ENCODE measurements at places on chromosomes 5 and 9.

DNA sequence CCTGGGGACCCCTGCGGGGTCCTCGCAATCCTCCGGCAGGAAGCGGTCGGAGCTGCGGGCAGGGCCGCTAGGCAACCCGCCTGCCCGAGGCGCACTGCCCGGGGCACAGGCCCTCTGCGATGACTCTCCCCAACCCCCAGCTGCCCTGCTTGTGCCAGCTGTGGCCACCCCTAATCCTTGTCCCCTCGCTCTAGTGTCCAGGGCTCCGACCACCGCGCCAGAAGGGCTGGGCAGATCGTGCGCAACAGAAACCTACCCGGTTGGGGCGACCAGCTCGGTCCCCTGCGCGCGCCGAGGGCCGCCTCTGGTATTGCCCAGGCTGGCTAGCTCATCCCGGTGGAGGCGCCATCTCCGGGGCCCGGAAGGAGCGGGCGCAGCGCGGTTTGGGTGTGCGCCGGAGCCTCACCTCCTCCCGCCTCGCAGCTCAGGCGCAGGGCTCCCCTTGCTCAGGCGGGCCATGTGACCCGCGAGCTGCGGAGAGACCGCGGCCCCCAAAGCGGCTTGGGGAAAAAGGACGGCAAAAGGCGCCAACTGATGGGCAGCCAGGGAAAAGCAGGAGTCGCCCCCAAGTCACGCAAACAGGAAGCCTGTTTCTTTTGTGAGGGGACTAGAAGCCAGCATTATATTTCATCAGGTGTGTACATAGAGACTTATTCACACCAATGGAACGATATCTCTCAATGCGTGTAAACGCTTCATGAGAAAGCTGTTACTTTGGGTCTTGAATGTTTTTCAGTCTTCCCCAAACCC is 46.8 kb upstream of the RNF20 start:
- DNase-seq: no peak

GRCh38 chr5:77718934-77719610 is 57.1 kb downstream of the TBCA start:
- no peak for DNase-seq

- no peak for DNase-seq
Measured at GRCh38 chr5:104170926-104171325, 608.3 kb upstream of the NUDT12 start.

DNA sequence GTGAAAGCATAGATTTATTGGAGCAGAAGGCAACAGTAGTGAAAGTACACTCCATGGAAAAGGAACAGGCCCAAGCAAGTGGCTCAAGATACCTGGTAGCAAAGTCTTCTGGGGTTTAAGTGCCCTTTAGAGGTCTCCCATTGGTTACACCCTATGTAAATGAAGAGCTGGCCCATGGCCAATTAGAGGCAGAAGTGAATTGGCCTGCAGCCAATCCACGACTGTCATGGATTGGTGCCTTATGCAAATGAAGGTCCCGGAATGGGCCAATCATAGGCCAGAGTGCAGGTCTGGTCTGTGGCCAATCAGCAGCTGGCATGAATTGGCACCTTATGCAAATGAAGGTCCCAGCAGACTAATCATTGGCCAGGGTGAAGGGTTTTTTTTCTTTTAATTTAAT is 64.2 kb upstream of the PCSK5 start:
- DNase-seq: peak; percentile 1

DNA sequence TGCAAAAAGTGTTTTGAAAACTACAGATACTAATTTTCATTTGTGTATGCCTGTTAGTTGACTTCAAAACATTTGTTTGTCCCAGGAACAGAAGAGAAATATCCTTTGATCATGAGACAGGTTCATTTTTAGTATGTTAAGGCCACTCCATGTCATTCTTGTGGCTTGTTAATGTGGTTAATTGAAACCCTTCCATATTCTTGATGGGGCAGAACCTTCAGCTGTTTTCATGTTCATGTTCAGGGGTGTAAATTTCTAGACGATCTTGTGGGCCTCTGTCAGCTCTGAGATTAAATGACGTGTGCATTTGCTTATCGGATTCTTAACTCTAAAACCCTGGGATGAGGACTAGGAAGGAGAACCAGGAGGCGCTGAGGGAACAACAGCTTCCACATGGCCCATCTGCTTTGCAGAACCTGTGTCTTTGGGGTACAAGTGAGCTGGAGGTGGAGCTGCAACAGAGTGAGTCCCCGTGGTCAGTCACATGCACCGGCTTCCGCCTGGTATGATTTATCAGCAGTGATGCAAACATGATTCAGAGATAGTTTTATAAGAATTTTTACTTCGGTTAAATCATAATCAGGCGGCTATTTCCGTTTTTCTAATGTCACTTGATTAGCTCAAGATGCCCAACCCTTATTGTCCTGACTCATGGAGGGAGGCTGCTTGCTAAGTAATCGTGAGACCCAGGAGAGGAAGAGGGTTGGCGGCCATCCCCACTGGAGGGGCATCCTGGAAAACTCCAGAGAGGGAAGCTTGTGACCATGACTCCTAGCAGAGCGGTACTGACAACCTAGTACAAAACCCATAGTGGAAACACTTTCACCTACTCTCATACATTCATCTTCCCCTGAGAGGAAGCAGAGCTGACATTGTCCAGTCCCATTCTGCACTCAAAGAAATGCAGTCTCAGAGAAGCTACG is 138.4 kb downstream of the C9orf152 start:
- no peak for DNase-seq

DNA sequence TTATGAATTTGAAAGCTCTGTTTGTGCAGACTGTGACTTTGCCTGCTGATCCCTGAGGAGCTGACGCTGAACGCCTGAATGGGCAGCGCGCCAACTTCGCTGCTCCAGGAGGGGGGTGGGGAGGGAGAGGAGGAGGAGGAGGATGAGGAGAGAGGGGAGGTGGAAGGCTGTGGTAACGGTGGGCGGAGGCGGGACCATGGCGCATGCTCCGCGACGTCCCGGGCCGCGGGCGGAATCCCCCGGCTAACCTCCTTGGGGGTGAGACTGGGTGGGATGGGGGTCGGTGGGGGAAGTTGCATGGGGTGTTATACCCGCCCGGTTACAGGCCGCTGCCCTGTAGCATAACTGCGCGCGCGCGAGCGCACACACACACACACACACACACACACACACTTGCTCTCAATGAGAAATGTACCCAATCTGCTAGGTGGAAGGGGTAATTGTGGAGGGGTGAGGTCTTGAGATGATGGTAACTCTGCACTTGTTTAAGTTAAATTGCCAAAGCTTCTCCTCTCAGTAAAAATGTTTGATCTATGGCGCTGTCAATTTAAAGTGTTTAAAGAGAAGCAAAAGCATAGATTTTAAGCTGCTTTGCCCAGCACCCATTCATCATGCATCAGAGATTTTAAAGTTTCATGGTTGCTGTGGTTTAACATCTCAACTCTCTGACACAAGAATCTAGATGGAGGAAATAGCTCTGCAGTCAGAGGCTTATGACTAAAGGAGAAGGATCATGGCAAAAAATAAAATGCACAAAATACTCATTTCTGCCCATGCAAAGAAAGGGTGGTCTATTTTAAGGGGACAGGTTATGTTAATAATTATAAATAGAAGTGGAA is 76.6 kb upstream of the TBCA start:
- DNase-seq: peak; percentile 71

GRCh38 chr9:105500108-105500766 is 52.4 kb downstream of the FSD1L start:
- DNase-seq: peak; percentile 64

GRCh38 chr9:21672140-21672539 is 130.3 kb upstream of the MTAP start:
- DNase-seq: no peak

DNA sequence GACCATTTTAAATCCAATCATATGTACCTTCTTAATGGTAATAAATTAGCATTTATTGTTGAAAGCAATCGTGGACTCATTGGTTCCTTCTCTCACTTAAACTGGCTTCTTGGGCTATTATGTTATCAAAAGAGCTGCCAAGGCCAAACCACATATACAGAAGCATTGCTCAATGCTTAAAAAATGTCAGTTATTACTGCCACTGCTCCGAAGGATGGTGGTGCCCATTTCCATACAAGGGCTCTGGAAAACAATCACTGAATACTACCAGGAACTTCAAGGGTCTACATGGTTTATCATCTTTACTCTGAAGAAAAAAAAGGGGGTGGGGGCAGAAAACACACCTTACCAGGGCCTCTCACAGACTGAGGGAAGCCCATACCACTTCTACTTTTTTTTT is 104.3 kb downstream of the GNAQ start:
- peak; percentile 59 for DNase-seq

DNA sequence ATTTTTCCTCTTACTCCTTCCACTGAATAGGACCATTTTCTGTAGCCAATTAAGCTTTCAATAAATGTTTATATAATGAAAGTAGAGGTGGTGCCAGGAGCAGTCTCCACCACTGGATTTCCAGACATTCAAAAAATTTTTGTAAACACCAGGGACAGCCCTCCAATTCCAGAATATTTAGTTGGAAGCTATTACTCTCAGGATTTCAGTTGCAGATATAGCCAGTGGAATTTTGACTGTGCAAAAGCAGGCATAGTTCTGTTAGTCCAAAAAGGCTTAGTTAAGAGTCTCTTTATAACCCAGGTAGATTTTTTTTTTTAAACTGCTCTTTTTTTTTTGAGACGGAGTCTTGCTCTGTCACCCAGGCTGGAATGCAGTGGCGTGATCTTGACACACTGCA is 138.1 kb upstream of the DMRT1 start:
- no peak for DNase-seq

DNA sequence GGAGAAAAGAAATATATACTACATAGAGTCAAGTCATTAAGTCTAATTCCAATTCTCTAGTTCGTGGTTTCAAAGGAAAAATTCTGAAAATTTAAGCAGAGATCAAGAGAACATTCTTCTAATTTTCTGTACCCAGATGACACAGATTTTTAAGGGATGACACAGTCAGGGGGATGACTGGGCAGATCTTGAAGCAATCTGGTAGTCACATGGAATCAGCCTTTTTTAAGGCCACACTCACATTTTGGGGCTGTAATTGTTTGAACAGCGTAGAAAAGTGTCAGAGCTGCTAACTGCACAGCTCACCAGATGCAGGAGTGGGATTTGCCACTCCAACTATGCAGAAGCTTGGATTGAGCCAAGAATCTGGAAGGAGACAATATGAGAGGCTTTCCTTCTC is 20.4 kb downstream of the PDE4D start:
- DNase-seq: no peak

DNA sequence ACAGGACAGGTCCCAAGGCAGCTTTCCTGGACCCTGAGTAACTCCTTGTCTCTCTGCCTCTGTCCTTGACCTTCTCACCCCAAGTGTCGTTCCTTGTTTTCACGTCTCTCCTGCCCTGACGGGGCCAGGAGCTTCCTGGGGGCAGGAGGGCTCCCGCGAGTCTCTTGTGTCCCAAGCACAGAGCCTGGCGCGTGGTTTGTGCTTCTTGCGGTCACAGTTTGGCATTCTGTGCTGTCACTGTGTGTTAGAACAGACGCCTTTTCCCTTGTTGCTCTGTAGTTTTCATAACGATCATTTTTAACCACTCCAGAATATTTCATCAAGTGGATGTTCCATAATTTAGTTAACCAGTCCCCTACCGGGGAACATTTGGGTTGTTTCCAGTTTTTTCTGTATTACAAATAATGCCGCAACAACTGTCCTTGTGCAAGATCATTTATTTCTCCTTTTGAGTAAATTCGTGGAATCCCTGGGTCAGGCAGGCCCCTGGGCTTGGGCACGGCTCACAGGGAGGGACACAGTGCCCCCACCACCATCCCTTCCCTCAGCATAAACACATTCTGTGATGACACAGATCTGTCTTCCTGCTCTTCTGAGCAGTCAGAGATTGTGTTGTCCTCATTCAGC is 71.9 kb downstream of the TSPAN17 start:
- DNase-seq: peak; percentile 14

DNA sequence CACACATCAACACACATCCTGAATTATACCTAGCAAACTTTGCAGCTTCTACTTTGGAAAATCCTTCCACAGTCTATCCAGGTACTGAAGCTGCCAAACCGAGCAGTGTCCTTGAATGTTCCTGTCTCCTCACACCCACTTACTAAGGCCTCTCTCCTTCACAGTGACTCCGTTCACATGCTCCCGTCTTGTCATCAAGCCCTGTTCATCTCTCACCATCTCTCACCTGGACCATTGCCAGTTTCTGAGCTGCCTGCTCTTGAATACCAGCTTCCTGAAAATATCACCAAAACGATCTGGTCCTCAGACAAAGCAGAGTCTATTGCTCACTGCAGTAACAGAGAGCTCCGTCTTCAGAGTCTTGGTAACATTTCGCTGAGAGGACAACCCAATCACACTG is 57.4 kb downstream of the GCNT1 start:
- DNase-seq: no peak

- DNase-seq: peak; percentile 68
Measured at GRCh38 chr5:77645158-77645994, 6.9 kb upstream of the OTP start.

DNA sequence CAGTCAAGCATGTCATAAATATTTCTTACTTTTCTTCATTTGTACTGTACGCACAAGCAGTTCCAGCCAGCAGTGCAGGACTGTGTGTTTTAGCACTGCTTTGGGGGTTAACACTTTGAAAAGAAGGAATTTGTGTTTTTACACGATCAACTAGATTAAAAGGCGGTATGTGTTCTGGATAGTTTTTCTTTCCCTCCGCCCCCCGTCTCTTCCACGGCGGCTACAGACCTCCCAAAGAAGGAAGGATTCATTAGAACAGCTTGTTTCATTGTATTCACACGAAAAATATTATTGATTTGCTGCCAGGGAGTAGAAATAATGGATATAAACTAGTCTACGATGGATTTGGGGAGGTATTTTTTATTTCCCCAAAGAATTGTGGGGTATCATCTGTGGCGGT is 336.8 kb upstream of the RFX3 start:
- DNase-seq: no peak

GRCh38 chr5:86797677-86798076 is 179.9 kb downstream of the COX7C start:
- no peak for DNase-seq

DNA sequence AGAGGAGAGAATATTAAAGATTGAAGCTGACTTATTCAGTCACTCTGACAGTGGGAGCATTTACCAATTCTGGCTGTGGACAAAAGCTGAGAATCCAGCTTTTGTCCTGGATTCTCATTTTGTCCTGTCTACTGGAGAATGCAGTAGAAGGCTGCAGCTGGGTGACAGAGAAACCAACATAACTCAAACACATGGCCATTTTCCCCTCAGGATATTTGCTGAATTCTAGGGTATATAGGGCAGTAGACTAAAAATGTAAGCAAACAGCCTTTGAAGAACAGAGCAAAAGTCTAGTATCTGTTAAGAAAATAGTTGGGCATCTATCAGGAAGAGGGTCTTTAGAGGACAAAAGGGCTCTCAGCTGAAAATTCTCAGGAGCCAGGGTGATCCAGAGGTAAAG is 20.6 kb downstream of the ZNF484 start:
- no peak for DNase-seq
